ENCODE measurements at places on chromosomes 13 and 19.

- no peak for DNase-seq
Measured at GRCh38 chr19:2043961-2044708, 6.9 kb downstream of the MKNK2 start.

DNA sequence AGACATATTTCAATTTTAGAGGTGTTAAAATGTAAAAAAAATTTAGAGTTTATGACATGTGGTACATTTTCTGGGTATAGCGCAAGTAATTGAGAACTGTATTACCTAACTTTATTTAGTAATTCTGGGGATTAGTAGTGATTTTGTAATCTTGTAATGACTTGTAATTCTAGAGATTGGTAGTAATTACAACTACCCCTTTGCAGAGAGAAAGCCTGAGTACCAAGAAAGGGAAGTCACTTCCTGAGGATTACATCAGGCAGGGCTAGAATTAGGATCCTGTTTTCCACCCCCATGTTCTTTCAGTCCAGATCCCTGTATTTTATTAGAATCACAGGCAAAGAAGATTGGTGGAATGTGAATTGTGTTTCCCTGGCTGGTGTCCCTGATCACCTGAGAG lies 274.9 kb downstream of the KCNRG start:
- DNase-seq: no peak

DNA sequence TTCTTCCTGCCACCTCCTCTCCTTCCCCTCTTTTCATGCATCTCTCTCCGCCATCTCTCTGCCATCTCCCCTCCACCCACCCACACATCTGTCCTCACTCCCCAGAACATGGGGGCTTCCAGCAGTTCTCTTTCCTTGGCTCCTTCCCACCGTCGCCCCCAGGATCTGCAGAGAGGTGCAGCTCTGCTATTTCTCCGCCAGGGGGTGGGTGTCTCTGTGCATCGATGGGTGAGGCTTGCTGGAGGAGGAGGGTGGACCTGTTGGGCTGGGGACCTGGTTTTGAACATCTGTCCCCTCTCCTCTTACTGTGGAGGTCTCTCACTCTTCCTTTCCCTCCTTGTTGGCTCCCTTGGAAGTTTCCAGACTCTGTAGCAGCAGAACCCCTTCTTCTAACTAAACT lies 51.7 kb downstream of the MYH14 start:
- no peak for DNase-seq

DNA sequence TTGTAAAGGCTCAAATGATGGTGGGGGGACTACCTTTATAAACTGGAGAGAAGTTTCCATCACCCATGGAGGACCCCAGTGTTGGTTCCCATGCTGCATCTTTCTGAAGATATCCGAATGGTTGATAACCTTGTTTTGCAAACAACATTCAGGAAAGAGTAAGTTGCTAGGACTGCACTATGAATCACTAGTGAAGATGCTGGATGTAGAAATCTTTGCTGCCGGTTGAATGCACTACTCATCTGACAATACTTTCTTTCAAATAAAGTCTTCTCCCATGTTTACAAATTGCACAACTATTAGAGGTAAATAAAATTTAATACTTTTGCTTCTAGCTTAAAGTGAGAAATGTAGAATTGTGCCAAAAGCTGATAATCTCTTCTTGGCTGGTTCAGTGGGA lies 198.4 kb upstream of the SLITRK6 start:
- DNase-seq: no peak

DNA sequence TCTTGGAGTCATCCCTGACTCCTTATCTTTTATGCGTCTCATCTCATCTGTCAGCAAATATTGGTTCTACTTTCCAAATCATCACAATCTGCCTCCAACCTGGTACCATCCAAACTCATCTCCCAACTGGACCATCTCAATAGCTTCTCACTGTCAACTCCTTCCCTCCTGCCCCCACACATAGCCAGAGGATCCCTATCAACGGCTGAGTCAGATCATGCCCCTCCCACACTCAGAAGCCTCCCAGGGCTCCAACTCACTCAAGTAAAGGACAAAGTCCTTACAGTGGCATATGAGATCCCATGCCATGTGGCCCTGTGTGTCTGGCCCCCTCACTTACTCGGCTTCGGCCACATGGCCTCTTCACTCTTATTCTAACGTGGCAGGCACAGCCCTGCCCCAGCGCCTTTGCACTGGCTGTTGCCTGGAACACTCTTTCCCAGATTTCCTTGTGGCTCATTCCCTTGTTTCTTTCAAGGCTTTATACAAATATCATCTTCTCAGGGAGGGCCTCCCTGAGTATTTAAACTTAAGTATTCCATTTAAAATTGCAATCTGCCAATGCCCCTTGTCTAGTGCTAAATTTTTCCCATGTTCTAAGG lies 4.3 kb downstream of the SPRED3 start:
- DNase-seq: no peak

All from NCI-H1417 (cell line).